ENCODE measurements at places on chromosomes 3 and 15. TPM values are rescaled to one million over a fixed set of nuclear protein-coding genes. Genes with fewer than 3 reads are reported as not detected.
A peak's percentile ranks its signal among the peaks of the same experiment; 100 is the strongest.

The TMCO5A gene
- not detected for total RNA-seq

The GP9 gene
- not detected for total RNA-seq

GRCh38 chr3:173217127-173217526, 76.1 kb upstream of the SPATA16 start:
- H3K27ac ChIP-seq, result no peak overlapping the region
- H3K27me3 ChIP-seq, result no peaks in the 10 kb centered on the region
- H3K4me3 ChIP-seq, result no peak overlapping the region
- H3K36me3 ChIP-seq, result no peaks in the 10 kb centered on the region

The ALG1L2 gene
- 0.66 TPM for total RNA-seq

The GATM gene
- 2.0 TPM for total RNA-seq

DNA sequence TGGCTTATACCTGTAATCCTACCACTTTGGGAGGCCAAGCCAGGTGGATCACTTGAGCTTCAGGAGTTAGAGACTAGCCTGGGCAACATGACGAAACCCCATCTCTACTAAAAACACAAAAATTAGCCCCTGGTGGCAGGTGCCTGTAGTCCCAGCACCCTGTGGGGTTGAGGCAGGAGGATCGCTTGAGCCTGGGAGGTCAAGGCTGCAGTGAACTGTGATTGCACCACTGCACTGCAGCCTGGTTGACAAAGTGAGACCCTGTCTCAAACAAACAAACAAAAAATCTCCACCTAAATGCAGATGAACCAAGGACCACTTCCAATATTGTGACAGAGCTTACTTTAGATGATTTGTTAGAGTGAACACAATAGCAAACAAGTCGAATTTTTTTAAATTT, 53.7 kb downstream of the TP53BP1 start:
- no peak overlapping the region for H3K27ac ChIP-seq
- DNase-seq, result no peak
- peaks cover 2% of the 10 kb centered on the region for H3K36me3 ChIP-seq
- H3K4me1 ChIP-seq, result peaks cover 15% of the 10 kb centered on the region
- H3K27me3 ChIP-seq, result no peaks in the 10 kb centered on the region

DNA sequence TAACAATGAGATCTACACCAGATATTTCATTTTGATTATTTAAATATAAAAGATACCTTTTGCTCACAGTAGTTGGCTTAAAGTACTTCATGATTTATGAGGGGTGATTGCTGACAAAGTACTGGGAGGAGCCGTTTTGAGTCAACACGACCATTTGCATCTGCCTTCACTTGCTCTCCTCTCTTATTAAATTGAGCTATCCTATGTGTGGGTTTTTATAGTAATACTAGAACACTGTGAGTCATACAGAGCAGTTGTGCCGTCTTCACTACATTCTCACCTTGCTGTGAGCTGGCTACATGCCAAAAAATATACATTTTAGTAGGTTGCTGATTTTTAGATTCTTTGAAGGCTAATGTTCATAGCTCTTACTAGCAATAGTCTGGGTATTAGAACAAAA, 161.2 kb downstream of the ALCAM start:
- DNase-seq, result peak; percentile 44
- H3K36me3 ChIP-seq, result peaks cover 11% of the 10 kb centered on the region
- H3K27ac ChIP-seq, result no peak overlapping the region
- H3K27me3 ChIP-seq, result no peaks in the 10 kb centered on the region

- no peaks in the 10 kb centered on the region for H3K27me3 ChIP-seq
- no peak overlapping the region for H3K4me3 ChIP-seq
- H3K4me1 ChIP-seq, result peaks cover 4% of the 10 kb centered on the region
- no peak overlapping the region for H3K27ac ChIP-seq
Observed at GRCh38 chr3:114974387-114974786, 172.7 kb downstream of the ZBTB20 start.

DNA sequence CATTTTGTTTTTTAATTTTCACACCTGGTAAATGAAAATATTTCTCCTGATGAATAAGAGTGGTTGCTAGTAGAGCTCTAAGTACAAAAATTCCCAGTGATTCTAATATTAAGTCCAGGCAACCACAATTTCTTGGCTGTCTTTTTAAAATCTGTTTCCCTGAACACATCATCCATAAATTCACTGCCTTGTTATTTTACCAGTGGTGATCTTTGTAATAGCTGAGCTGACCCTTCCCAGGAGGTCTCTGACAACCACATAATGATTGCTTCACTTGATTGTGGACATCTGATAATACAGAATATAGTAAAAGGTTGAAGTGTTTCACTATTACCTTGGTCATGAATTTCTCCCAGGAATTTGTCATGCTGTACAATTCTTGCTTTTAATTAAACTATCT, 13.9 kb upstream of the TOP2B start:
- no peaks in the 10 kb centered on the region for H3K36me3 ChIP-seq
- H3K27ac ChIP-seq, result no peak overlapping the region
- H3K4me1 ChIP-seq, result no peaks in the 10 kb centered on the region
- peaks cover 6% of the 10 kb centered on the region for H3K27me3 ChIP-seq
- DNase-seq, result no peak

The B3GALNT1 gene
- total RNA-seq, result 1.7 TPM

- H3K27me3 ChIP-seq, result no peaks in the 10 kb centered on the region
- H3K36me3 ChIP-seq, result peaks cover 20% of the 10 kb centered on the region
- H3K27ac ChIP-seq, result no peak overlapping the region
Observed at GRCh38 chr15:76840830-76841460, 64.2 kb downstream of the SCAPER start.

DNA sequence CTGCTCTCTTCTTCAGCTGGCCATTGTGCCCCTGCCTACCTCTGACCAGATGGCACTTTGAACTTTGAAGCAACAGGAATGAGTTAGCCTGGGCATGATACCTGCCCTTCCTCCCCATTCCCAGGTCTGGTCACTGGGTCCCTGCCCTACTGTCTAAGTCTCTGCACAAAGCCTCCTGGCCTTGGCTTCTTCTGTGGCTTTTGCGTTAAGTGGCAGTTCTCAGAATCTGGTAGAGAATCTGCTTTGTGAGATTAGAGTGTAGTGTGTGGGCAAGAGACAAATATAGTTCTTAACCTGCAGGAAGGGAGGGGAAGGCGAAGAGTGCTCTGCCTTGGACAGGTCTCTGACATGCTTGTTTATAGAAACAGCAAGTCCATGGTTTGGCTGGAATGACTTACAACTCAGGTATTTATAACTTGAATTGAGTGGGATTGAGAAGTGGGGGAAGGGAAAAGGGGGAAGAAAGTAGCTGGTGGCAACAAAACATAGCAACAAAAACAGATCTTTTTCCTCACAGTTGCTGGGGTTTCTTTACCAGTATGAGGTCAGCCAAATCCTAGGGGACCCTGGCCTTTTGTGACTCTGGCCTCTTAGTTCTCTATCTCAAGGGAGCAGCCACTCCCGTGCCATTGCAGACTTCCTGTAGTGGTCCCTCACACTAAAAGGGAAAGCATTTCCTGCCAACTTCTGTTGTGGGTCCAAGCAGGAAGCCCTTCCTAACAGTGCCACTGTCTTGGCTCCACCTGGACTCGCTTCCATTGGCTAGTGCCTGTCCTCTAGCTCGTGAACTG, 16.7 kb downstream of the MAPKBP1 start:
- H3K4me3 ChIP-seq, result peak overlapping the region; percentile 18
- peaks cover 2% of the 10 kb centered on the region for H3K36me3 ChIP-seq
- peak overlapping the region; percentile 71 for H3K27ac ChIP-seq
- H3K4me1 ChIP-seq, result peaks cover 34% of the 10 kb centered on the region
- no peaks in the 10 kb centered on the region for H3K27me3 ChIP-seq

- H3K4me1 ChIP-seq, result peaks cover 19% of the 10 kb centered on the region
- DNase-seq, result peak; percentile 47
- H3K36me3 ChIP-seq, result no peaks in the 10 kb centered on the region
- no peaks in the 10 kb centered on the region for H3K27me3 ChIP-seq
Observed at GRCh38 chr3:66439666-66440344, 61.0 kb downstream of the LRIG1 start.

- no peak overlapping the region for H3K4me3 ChIP-seq
- no peaks in the 10 kb centered on the region for H3K4me1 ChIP-seq
- DNase-seq, result no peak
Observed at GRCh38 chr3:64856106-64856505, 168.3 kb upstream of the ADAMTS9 start.

GRCh38 chr3:178560759-178561158, 24.5 kb downstream of the KCNMB2 start:
- no peaks in the 10 kb centered on the region for H3K36me3 ChIP-seq
- H3K4me1 ChIP-seq, result no peaks in the 10 kb centered on the region
- no peak overlapping the region for H3K27ac ChIP-seq
- H3K4me3 ChIP-seq, result no peak overlapping the region
- no peaks in the 10 kb centered on the region for H3K27me3 ChIP-seq

DNA sequence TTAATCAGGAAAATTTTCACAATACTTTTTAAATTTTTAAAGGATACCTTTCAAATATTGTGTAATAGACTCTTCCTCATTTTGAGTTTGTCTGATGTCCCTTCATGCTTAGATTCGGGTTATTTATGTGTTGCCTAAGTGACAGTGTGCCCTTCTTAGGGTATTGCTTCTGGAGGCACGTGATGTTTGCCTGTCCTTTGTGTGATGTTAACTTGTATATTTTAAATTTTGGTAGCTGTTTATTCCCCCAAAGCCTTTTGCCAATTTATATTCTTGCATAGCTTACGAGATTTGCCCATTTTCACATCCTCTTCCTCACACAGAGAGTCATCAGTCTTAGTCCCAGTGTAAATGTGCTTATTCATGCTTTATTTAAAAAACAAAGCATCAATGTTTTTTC, 433.1 kb downstream of the EPHB1 start:
- no peak overlapping the region for H3K27ac ChIP-seq
- H3K27me3 ChIP-seq, result no peaks in the 10 kb centered on the region
- no peak for DNase-seq

GRCh38 chr15:58793862-58794261, 22.8 kb downstream of the MINDY2 start:
- DNase-seq, result no peak
- H3K36me3 ChIP-seq, result peaks cover 37% of the 10 kb centered on the region
- no peak overlapping the region for H3K4me3 ChIP-seq
- H3K27me3 ChIP-seq, result no peaks in the 10 kb centered on the region
- H3K4me1 ChIP-seq, result peaks cover 13% of the 10 kb centered on the region

The CSPG4 gene
- 0.07 TPM for total RNA-seq

- no peaks in the 10 kb centered on the region for H3K36me3 ChIP-seq
- H3K27ac ChIP-seq, result no peak overlapping the region
- no peaks in the 10 kb centered on the region for H3K4me1 ChIP-seq
- DNase-seq, result no peak
Observed at GRCh38 chr3:66904831-66905493, 93.1 kb upstream of the KBTBD8 start.

GRCh38 chr15:44034933-44035624, 160.0 kb downstream of the FRMD5 start:
- no peaks in the 10 kb centered on the region for H3K4me1 ChIP-seq
- H3K27me3 ChIP-seq, result peaks cover 64% of the 10 kb centered on the region
- H3K36me3 ChIP-seq, result no peaks in the 10 kb centered on the region
- DNase-seq, result no peak
- no peak overlapping the region for H3K27ac ChIP-seq

- H3K4me3 ChIP-seq, result no peak overlapping the region
- DNase-seq, result no peak
- H3K27ac ChIP-seq, result no peak overlapping the region
- no peaks in the 10 kb centered on the region for H3K4me1 ChIP-seq
- peaks cover 21% of the 10 kb centered on the region for H3K27me3 ChIP-seq
Observed at GRCh38 chr3:194757647-194758061, 72.0 kb downstream of the FAM43A start.

GRCh38 chr3:136883967-136884720, 22.1 kb downstream of the NCK1 start:
- peak overlapping the region; percentile 25 for H3K27ac ChIP-seq
- no peak overlapping the region for H3K4me3 ChIP-seq
- peaks cover 34% of the 10 kb centered on the region for H3K36me3 ChIP-seq
- peaks cover 42% of the 10 kb centered on the region for H3K4me1 ChIP-seq

GRCh38 chr3:107514453-107514852, 8.3 kb upstream of the BBX start:
- H3K27me3 ChIP-seq, result peaks cover 28% of the 10 kb centered on the region
- H3K27ac ChIP-seq, result no peak overlapping the region
- no peak overlapping the region for H3K4me3 ChIP-seq
- H3K36me3 ChIP-seq, result no peaks in the 10 kb centered on the region
- DNase-seq, result no peak
- no peaks in the 10 kb centered on the region for H3K4me1 ChIP-seq

GRCh38 chr3:186287711-186288110, 74.3 kb downstream of the DGKG start:
- no peak overlapping the region for H3K4me3 ChIP-seq
- DNase-seq, result no peak
- no peaks in the 10 kb centered on the region for H3K4me1 ChIP-seq
- no peak overlapping the region for H3K27ac ChIP-seq

- H3K36me3 ChIP-seq, result no peaks in the 10 kb centered on the region
- no peak for DNase-seq
- H3K27me3 ChIP-seq, result no peaks in the 10 kb centered on the region
- H3K4me3 ChIP-seq, result no peak overlapping the region
- no peaks in the 10 kb centered on the region for H3K4me1 ChIP-seq
Observed at GRCh38 chr3:94429517-94429916, 366.7 kb downstream of the NSUN3 start.

The CADM2 gene
- 0.30 TPM for total RNA-seq

- no peaks in the 10 kb centered on the region for H3K4me1 ChIP-seq
- no peak overlapping the region for H3K4me3 ChIP-seq
- no peak for DNase-seq
- no peaks in the 10 kb centered on the region for H3K27me3 ChIP-seq
- no peak overlapping the region for H3K27ac ChIP-seq
Observed at GRCh38 chr3:164507886-164508285, 570.4 kb downstream of the SI start.

GRCh38 chr3:146241523-146242240, 9.2 kb downstream of the PLSCR4 start:
- no peak overlapping the region for H3K27ac ChIP-seq
- no peaks in the 10 kb centered on the region for H3K36me3 ChIP-seq
- no peaks in the 10 kb centered on the region for H3K27me3 ChIP-seq

The SLC27A2 gene
- 36.4 TPM for total RNA-seq
